ENCODE measurements at places on chromosomes 4 and X. TPM values are rescaled to one million over a fixed set of nuclear protein-coding genes. Genes with fewer than 3 reads are reported as not detected.

DNA sequence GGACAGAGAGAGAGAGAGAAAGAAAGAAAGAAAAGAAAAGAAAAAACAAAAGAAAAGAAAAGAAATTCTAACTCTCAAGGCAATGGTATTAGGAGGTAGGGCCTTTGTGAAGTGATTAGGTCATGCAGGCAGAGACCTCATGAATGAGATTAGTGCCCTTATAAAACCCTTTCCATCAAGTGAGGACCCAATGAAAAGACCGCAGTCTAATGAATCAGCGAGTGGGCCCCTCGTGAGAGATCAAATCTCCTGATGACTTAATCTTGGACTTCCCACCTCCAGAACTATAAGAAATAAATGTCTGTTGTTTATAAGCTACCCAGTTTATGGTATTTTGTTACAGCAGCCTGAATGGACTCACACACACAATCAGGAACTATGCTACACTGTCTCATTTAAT is 16.9 kb downstream of the AASDH start:
- no peak overlapping the region for H3K27ac ChIP-seq
- H3K27me3 ChIP-seq: no peaks in the 10 kb centered on the region
- peaks cover 31% of the 10 kb centered on the region for H3K36me3 ChIP-seq

DNA sequence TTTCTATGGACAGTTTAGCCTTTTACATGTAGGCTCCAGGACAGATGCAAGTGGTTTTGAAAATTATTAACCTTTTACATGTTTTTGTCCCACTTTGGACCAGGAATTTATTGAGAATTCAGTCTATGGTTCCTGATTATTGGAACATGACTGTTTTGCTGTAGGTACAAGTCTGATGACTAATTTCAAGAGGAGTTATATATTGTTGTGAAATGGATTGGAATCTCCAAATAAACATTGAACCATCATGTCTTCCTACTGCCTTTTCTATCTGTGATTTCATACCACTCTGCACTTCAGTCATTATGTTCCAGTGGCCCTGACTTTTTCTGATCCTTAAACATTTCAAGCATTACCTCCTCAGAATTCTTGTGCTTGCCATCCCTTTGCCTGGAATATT is 35.9 kb downstream of the TBC1D19 start:
- peaks cover 11% of the 10 kb centered on the region for H3K4me1 ChIP-seq
- H3K36me3 ChIP-seq: peaks cover 12% of the 10 kb centered on the region
- H3K27me3 ChIP-seq: no peaks in the 10 kb centered on the region
- no peak overlapping the region for H3K4me3 ChIP-seq
- DNase-seq: no peak
- H3K27ac ChIP-seq: no peak overlapping the region

GRCh38 chrX:21986596-21986995 is 45.5 kb upstream of the PHEX start:
- no peak for DNase-seq
- peaks cover 14% of the 10 kb centered on the region for H3K4me1 ChIP-seq
- no peak overlapping the region for H3K4me3 ChIP-seq
- peaks cover 34% of the 10 kb centered on the region for H3K36me3 ChIP-seq
- peak overlapping the region; percentile 21 for H3K27ac ChIP-seq

GRCh38 chr4:128906581-128906980 is 97.1 kb downstream of the JADE1 start:
- H3K36me3 ChIP-seq: no peaks in the 10 kb centered on the region
- H3K4me1 ChIP-seq: peaks cover 3% of the 10 kb centered on the region
- no peak overlapping the region for H3K27ac ChIP-seq
- no peaks in the 10 kb centered on the region for H3K27me3 ChIP-seq
- no peak overlapping the region for H3K4me3 ChIP-seq

DNA sequence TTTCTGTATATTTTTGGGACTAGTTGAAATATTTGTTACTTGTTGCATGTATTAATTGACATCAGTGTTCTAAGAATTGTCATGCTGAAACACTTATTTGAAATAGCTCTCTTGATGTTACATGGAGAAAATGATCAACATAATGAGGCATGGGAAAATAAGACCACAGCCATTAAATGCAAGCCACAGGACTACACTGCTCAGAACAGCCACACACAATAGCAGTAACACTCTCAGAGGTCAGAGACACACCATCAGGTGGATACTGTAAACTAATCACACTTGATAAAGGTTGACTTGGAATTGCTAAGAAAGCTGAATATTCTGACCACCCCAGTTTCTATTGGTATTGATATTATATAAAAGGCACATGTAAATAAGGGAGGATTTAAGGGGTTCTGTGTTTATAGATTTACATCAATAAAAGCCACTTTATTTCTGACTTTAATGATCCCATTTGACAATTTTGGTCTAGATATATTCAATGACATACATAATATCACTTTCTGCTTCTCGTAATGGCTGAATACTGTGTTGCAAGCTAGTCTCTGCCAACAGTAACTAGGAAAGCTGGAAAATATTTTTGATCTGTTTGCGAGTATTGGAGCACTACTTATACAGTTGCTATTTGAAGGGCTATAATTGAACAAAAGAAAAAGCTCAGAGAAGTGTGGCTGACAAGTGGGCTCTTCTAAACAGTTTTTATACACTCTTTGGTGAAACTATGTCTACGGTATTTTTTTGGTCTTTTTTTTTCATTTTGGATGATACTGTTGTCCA is 876.5 kb upstream of the INTU start:
- H3K27ac ChIP-seq: no peak overlapping the region
- no peaks in the 10 kb centered on the region for H3K27me3 ChIP-seq
- DNase-seq: no peak
- H3K36me3 ChIP-seq: no peaks in the 10 kb centered on the region
- no peaks in the 10 kb centered on the region for H3K4me1 ChIP-seq

DNA sequence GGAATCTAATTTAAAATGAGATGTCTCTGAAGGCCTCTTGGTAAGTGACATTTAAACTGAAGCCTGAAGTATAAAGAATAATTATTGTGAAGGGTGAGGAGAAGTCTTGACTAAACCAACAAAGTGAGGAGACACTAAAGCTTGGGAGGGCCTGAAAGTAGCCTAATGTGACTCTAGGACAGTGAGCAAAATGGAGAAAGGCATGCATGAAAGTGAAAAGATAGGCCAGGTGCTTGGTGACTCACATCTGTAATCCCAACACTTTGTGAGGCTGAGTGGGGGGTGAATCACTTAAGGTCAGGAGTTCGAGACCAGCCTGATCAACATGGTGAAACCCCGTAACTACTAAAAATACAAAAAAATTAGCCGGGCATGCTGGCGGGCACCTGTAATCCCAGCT is 46.9 kb upstream of the SMARCAD1 start:
- no peak overlapping the region for H3K4me3 ChIP-seq
- no peaks in the 10 kb centered on the region for H3K36me3 ChIP-seq
- H3K27me3 ChIP-seq: no peaks in the 10 kb centered on the region
- DNase-seq: no peak
- H3K27ac ChIP-seq: no peak overlapping the region

- DNase-seq: no peak
- H3K36me3 ChIP-seq: no peaks in the 10 kb centered on the region
- no peak overlapping the region for H3K4me3 ChIP-seq
- no peaks in the 10 kb centered on the region for H3K27me3 ChIP-seq
Measured at GRCh38 chr4:189374176-189374575, 566.5 kb upstream of the FRG1 start.

DNA sequence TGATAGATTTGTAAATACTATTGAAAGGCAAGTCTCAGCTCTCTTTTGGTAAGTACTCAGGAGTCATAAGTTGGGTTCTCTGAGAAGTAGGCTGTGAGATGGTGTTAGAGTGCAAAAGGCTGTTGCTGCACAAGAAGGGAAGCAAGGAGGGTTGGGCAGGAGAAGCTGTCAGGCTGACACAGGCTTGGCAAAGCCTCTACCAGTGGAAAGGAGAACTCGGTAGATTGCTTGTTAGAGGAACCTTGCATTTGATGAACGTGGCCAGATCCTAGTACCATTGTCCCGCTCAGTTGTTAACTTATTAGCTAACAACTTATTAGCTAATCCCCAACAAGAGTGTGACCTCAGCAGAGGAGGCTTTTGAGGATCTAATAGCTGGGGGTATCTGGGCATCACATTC is 449.3 kb upstream of the BOD1L1 start:
- H3K4me1 ChIP-seq: no peaks in the 10 kb centered on the region
- DNase-seq: no peak
- H3K27ac ChIP-seq: no peak overlapping the region
- no peak overlapping the region for H3K4me3 ChIP-seq
- H3K36me3 ChIP-seq: no peaks in the 10 kb centered on the region

DDX53 gene
- total RNA-seq: not detected

AMOT gene
- total RNA-seq: 343 TPM
